G401 (cell line): ENCODE measurements at places on chromosomes 2 and 18. TPM values are rescaled to one million over a fixed set of nuclear protein-coding genes. Genes with fewer than 3 reads are reported as not detected.
A peak's percentile ranks its signal among the peaks of the same experiment; 100 is the strongest.

The KIDINS220 gene
- 95.3 and 166 TPM in 2 replicates for total RNA-seq

The ANKRD30BL gene
- total RNA-seq, result not detected in 2 replicates

The MRPS5 gene
- total RNA-seq, result 76.7 and 85.7 TPM in 2 replicates

The EVA1A gene
- 97.2 and 126 TPM in 2 replicates for total RNA-seq

The ALPP gene
- total RNA-seq, result 6.2 and 9.0 TPM in 2 replicates

The CCDC74B gene
- 71.6 and 76.7 TPM in 2 replicates for total RNA-seq

The ATAD2B gene
- 5.9 and 6.0 TPM in 2 replicates for total RNA-seq

DNA sequence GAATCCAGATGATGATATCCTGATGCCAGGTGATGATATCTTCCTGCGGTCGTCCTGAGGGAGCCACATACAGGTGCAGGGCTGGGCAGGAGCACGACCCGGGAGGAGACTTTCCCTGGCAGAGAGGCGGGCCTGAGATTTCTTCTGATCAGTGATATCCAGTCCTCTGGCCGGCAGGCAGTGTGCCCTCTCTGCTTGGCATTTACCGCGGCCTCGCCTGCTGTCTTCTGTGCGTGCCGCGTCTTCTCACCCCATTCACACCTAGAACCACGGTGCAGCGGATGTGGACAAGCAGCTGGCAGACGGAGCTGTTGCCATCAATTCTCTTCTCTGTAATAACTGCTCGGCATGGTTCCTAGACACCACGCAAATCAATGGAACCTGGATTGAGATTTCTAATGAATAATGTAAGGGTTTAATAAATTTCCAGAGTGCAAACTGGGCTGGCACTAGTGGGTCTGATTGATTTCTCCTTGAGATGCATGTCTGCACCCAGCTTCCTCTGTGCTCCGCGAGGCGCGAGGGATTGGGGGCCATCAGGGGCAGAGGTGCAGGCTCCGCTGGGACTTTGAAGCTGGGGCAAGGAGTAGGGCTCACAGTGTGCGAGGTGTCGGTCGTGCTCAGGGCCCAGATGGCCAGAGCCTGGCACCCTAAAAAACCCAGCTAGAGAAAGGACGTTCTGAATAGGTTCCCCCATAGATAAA is 208.9 kb upstream of the HDAC4 start:
- no peak for DNase-seq

DNA sequence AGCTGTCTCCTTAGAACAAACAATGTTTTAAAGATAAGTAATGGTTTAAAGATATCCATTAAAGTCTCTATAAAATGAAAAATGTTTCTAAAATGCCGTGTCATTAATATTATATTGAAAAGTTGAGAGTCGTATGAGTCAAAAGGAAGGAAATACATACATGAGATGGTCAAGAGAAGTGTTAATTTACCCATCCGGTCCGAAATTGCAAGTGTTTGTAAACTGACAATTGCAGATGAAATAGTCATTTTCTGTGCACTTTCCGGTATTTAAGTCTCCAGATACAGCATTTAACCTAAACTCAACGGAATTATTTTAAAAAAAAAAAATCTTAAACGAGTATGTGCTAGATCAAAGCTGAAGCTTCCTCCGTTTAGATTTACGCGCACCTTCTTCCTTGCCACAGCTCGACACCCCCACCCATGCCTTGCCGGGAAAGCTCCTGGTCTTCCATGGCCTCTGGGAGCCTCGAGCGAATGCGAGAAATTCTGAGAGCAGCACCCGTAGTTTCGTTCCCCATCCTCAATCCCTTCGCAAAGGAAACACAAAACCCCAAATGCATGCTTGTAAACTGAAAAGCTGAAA is 1.8 kb downstream of the DSC3 start:
- no peak for DNase-seq

- DNase-seq, result no peak
These were observed 24.5 kb downstream of the MFSD6 start for GRCh38 chr2:190432567-190433231.

GRCh38 chr2:204364860-204365535 is 180.3 kb upstream of the PARD3B start:
- no peak for DNase-seq

DNA sequence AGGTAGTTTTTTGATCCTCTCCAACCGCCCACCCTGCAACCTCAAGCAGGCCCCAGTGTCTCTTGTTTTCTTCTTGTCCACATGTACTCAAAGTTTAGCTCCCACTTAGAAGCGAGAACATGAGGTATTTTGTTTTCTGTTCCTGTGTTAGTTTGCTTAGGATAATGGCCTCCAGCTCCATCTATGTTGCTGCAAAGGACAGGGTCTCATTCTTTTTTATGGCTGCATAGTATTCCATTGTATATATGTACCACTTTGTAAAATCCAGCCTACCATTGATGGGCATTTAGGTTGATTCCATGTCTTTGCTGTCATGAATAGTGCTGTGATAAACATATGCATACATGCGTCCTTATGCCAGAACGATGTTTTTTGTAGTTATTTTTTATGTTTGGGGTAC is 2.5 kb downstream of the CRYGC start:
- DNase-seq, result no peak

GRCh38 chr2:8171608-8172007 is 510.2 kb upstream of the ID2 start:
- DNase-seq, result no peak

DNA sequence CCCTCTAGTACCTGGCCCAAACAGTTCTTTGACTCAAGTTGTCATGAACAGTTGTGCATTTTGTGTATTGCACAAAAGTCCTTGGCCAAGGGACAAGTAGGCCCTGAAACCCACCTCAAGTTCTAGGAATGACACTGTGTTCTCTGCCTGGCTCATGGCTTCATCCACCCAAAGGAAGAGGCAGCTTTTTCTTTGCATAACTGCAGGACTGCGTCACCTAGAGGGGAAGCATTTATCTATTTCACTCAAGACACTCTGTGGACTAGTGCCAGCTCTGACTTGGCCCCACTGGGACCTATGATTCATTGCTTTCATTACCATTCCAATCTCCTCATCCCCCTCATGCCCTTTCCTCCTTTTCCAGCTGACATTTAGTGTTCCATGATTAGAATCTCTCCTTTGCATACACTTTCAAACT is 119.3 kb upstream of the SIX2 start:
- no peak for DNase-seq

DNA sequence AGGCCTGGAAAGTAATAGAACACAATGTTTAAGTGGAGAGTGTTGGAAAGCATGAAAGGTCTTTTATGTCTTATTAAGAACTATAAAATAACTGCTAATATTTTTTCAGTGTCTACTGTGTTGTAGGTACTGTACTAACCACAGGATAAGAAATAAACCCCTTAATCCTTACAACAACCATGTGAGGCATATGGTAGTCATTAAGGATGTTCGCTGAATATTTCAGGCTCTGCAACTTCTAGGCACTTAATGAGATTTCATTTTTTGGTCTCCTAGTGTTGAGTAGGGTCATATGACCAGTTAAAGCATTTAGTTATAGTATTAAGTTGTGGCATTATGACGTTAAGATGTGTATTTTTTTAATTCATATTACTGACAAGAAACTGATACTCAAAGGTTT is 346.6 kb upstream of the KCNH7 start:
- no peak for DNase-seq

- DNase-seq, result no peak
These were observed 176.6 kb downstream of the EN1 start for GRCh38 chr2:118670838-118671237.

GRCh38 chr2:25417715-25418369 is 76.1 kb upstream of the DNMT3A start:
- DNase-seq, result no peak

- peak; percentile 41 for DNase-seq
These were observed 81.7 kb upstream of the REV1 start for GRCh38 chr2:99571533-99571932.

DNA sequence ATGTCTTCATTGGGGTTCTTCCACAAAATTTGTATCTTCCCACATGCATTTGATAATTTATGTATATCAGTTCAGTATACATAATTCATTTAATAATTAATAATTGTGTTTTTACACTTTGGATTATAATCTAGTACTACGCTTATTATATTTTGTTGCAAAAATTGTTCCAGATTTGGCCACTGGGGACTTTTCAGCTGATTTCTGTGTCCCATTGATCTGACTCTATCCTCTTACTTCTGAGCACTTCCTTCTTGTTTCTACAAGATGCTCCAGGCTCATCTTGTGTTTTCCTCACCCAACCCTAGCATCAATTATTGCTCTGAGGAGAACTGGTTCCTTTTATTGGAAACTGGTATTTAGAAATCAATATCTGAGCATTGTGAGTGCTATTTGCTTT is 215.3 kb upstream of the CDH19 start:
- DNase-seq, result no peak

DNA sequence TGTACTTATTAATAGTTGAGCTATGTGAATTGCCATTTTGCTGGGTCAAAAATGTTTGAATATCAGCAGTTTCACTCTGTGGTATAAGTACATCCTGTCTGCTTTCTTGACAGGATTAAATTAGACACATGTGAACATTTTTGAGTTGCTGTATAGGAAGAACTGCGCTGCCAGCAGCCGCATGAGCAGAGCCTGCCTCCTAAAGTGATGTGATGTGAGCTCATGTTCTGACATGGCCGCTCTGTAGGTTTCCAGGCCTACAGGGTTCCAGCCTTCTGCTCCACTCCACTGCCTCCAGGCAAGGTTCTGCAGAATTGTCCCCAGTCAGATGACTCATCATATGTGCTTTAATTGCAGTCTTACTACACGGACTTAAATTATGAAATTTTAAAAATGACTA is 119.7 kb upstream of the NFATC1 start:
- DNase-seq, result no peak

DNA sequence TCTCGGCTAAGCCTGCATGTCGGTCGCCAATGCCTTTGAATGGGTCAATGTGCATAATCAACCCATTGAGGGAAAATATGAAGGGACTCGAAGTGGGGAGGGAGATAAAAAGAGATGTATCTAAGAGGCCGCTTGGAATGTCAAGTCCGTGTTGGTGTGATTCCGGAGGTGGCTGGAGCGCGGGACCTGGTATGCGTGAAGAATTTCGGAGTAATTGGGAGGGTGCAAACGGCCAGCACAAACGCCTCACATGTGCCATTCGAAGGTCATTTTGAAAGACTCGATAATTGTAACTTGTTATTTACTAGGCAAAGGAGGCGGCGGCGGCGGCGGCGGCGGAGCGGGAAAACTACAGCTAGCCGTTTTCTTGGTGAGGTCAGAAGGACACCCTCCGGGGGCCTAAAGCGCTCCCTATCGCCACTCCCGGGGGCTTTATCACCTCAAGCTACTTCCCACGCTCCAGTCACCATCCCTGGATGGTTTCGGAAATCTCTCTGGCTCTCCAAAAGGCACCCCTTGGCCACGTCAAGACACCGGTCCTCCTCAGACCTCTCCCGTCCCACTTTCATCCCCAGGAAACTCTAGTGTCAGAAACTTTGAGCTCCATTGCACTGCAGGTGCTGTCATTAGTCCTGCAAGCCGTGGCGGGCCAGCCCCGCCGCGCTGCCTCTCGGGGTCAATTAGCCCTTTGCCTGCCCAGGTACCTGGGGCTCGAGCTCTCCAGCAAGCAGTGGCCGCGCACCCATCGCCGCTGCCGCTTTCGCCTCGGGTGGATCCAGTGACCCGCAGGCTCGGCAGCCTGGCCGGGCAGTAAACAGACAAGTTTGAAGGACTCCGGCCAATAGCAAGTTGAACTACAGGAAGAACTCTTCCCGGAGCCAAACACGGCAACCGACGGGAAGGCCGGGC is 1.5 kb downstream of the ERBB4 start:
- DNase-seq, result peak; percentile 45

- DNase-seq, result peak; percentile 74
These were observed 28.0 kb downstream of the AGAP1 start for GRCh38 chr2:235521844-235522243.

GRCh38 chr2:178109813-178110212 is 2.4 kb upstream of the RBM45 start:
- DNase-seq, result peak; percentile 70

- no peak for DNase-seq
These were observed 17.4 kb downstream of the FECH start for GRCh38 chr18:57569133-57569532.

DNA sequence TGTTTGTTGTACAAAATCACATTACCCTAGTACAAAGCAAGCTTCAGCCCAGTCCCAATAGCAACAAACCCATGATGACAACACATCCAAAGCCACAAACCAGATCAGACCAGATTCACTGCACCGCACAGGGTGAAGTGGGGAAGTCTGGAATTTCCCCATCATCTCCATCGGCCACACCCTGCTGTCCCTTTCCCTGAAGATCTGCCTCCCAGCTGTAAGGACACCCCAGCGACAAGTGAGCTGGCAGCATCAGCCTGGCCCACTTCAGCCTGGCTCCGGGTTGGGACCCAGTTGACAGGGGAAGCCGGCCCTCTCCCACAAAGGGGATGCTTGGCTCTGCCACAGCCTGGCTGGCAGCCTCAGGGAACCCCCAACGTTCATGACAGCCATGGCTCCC is 207.6 kb downstream of the MGAT5 start:
- no peak for DNase-seq

DNA sequence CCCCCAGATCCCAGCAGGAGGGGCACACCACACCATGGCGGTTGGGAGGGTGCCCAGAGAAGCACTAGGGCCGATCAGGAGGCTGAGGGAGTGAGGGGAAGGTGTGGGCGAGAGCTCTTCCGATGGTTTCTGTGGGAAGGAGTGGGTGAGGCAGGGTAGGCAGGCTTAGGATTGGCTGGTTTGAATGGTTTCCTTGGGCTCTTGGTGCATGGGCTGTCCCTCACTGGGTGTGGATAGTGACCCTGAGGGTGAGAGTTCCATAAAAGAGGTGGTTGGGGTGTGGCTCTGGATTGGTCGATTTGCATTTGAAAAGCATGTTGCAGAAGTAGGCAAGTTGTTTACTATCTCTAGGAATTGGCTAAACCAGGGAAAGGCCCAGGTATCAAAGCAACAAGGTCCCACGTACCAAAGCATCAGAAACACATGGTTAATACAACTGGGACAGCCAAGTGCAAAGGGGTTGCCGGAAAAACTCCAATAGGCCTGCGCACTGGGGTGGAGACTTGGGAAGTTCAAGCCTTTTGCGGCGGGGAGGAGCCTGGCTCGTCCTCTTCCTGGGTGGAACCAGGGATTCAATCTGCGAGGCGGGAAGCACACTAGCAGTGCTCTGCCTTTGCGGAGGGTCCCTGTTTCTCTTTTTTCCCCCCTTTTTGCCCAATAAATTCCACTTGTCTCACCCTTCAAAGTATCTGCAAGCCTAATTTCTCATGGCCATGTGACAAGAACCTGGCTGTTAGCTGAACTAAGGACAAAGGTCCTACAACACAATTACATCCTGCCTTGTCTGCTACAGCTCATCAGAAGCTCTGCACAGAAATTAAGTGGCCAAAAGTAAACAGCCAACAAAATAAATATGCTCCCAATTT is 43.2 kb downstream of the IL1R2 start:
- DNase-seq, result no peak
